Aorta (tissue), 5 donors: ENCODE measurements at places on chromosomes 5 and 9. TPM values are rescaled to one million over a fixed set of nuclear protein-coding genes. Genes with fewer than 3 reads are reported as not detected.

- DNase-seq: no peak
These were observed 27.0 kb upstream of the PRRC2B start for GRCh38 chr9:131366761-131367401.

Gene PCDHA11
- total RNA-seq: 0.27 TPM

DNA sequence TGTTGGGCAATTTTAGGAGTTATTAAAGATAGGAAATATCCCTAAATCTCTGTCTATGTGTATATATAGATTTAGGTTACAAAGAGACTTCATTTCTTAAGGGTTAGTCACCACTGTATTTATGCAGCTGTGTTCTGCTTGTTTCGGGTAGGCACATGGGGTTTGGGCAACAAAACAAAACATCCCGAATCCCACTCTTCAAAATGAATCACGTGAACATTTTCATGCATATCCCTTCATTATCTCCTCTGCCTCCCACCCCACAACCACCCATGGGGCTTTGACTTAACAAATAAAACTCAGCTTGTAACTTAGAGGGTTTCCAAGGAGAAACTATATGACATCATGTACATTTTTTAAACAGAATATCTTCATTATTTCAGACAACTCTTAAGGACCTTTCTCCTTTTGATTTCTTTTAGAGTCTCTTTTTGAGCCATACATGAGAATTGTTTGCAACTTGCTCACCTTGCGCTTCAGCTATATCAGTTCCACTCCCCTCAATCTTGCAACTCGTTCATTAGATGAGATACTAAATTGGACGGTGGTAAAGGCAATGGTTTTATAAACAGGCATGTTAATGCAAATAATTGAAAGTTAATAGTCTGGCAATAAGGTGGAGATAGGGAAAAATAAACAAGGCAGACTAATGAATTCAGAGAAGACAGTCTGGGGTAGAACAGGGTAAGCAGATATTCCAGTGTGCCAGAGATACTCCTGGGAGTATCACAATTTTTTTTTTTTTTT lies 136.7 kb downstream of the CD180 start:
- DNase-seq: no peak

GRCh38 chr5:50663636-50664035 lies 2.8 kb upstream of the PARP8 start:
- DNase-seq: no peak

- no peak for DNase-seq
These were observed 140.4 kb upstream of the ADRA1B start for GRCh38 chr5:159775890-159776289.

- DNase-seq: no peak
These were observed 22.5 kb downstream of the MSANTD3 start for GRCh38 chr9:100449420-100449819.

GRCh38 chr5:1448511-1449011 lies 3.3 kb upstream of the SLC6A3 start:
- peak; percentile 36 for DNase-seq

- DNase-seq: peak; percentile 85
These were observed 37.3 kb upstream of the TRIO start for GRCh38 chr5:14105718-14106410.
